ENCODE measurements at places on chromosomes 5 and 9.

- DNase-seq = no peak
Measured at GRCh38 chr5:169168280-169168679, 132.7 kb downstream of the SLIT3 start.

DNA sequence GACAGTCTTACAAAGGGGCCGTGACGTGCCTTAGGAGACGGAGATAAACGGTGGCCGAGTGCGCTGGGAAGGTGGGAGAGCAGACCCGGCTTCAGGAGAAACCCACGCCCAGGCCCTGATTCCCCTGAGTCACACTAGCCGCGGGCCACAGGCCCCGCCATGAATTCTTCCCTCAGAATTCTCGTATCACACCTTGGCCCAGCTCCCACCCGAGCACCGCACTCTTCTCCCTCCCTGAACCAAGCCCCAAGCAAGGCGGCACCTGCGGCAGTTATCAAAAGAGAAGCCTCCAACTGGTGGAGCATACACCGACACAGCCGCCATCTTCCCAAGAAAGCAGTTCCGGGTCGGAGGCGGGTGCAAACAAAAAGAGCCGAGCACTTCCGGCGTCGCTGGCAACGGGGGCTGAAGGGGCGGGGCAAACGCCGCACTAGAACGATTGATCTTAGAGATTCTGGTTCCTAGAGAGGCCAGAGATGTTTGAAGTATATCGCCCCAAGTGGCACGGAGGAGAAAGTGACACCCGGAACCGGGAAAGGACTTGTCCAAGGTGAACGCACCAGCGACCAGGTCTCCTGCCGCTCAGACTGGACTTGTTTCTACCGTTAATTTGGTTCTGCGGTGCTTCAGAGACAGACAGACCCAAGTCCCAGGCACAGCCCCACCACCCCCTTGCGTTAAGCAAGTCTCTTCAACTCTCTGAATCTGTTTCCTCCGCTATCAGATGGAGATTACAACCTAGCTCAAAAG is at the start of gene PSMB7:
TSS of gene PSMB7 (minus strand) at position 341 of the 750 bp plus-strand sequence. CDS start at position 324, 17 bp downstream.
- peak; percentile 87 for DNase-seq

DNA sequence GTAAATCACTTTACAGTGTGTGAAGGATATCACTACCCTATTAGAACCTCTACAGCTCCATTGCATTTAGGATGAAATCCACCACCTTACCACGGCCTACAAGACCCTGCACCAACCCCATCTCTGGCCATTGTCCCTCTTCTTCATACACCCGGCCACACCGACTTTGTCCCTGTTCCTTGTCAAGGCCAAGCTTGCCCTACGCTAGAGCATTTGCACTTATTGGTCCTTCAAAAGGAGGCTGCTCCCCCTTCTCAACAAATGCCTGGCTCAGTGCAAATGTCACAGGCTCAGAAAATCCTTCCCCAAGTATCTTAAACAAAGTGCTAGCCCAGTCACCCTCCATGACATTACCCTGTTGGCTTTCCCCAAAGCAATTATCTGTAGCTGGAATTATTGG is 4.1 kb upstream of the HRH2 start:
- no peak for DNase-seq

- DNase-seq = no peak
Measured at GRCh38 chr5:115457571-115457970, 87.0 kb downstream of the FEM1C start.

DNA sequence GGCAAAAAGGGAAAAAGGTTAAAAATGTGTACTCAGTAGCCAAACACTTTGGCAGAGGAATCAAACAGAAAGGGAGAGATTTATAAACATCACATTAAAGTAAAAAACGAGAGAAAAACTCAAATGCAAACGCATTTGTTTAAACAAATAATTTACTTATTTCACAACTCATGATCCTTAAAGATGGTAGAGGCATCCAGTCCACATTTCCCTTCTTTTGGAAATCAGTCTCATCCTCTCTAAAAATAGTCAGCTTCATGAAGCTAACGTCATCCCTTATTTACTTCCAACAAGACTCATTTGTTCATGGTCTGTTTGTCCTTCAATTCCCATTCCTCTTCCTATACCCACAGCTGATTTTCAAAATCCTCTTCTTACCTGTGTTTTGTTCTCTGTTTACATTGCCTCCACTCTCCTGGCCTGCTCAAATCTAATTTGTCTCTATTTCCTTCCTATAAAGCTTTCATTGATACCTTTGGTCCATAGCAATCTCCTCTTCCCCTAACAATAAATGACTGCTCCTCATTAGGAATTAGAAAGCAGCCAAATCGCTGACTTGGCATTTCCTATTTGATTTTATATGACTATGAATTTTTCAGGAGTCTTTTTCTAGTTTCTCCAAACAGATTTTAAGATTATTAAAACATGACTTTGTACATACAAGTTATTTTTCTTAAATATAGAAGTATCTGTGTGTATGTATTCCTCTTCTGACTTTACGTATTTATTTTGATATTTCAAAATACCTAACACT is 805.3 kb downstream of the TLE1 start:
- DNase-seq = no peak

GRCh38 chr9:134061688-134062371 is 6.0 kb downstream of the BRD3 start:
- DNase-seq = no peak

DNA sequence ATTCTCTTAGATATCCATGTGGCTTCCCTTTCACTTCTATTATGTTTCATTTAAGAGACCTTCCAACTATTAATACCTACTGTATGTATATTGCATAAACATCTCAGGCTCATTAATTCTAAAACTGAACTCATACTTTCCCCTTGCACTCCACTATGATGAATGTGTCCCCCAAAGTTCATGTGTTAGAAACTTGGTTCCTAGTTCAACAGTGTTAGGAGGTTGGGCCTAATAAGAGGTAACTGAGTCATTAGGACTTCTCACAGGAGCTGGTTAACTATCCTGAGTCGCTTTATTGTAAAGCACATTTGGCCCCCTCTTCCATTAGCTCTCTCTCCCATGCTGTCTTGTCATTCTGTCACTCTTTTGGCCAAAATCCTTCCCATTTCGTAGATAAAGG is 22.0 kb downstream of the ANKHD1 start:
- no peak for DNase-seq

DNA sequence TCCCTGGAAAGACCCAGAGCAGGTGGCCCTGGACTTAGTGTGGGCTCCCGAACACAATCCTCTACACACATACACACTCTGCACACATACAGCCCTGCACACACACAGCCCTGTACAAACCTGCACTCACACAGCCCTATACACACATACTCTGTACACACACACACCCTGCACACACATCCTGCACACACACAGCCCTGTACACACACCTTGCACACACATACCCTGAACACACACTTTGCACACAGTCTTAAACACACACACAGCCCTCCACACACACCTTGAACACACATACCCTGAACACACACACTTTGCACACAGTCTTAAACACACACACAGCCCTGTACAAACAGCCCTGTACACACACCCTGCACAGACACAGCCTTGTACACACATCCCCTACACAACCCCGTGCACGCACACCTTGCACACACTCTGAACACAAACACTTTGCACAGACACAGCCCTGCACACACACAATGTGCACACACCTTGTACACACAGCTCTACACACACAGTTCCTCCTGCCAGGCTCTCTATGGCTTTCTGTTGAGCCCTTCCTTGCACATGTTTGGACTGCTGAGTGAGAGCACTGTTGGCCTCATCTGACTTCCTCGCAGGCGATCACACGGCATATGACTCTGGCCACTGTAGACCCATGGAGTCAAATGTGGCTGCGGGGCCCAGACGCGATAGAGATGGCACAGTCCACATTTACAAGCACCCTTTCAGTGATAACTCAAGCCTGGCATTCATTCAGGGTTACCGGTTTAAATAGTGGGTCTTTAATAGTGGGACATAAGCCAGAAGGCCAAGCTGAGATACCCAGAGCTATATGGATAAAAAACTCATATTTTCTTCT is 245.7 kb upstream of the IRX1 start:
- no peak for DNase-seq

DNA sequence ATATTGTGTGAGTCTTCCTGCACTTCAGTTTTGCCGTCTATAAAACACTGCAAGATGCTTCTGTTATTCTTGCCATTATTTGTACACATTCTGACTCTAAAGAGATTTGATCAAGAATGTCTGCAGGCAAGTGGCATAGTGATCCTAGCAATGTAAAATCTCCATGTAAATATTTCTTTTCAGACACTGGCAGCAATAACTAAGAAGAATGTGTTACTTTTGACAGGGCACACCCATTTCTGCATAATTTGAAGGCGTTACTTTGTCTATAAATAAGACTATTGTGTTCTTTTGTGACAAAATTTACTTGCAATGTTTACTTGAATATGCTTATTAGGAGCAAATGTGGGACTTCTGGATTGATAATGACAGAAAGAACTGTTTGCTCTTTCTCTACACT is 20.1 kb downstream of the RANBP3L start:
- DNase-seq = no peak

GRCh38 chr5:54616031-54616430 is 98.5 kb downstream of the SNX18 start:
- peak; percentile 57 for DNase-seq

- no peak for DNase-seq
Measured at GRCh38 chr5:56012281-56012963, 17.7 kb upstream of the IL6ST start.

- DNase-seq = no peak
Measured at GRCh38 chr5:31496301-31496700, 35.6 kb downstream of the DROSHA start.

DNA sequence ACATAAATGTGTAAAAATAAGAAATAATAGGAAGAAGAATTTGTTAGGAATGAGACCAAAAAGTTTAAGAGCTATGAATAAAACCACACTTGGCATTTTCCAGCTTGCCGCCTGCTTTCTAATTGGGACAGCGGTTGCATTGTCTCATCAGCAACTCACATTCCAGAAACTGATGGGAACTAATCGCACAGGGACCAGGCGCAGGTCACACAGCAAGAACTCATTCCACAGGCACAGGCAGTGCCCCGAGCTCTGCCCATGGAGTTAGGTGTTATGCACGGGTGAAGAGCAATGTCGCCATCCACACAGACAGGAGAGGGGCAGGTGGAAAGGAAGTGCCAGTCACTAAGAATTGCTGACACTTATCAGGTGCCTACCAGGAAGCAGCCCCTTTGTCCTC is 279.9 kb downstream of the NSG2 start:
- no peak for DNase-seq

GRCh38 chr5:109830955-109831502 is 141.3 kb downstream of the MAN2A1 start:
- no peak for DNase-seq

GRCh38 chr5:181243564-181244343 is at the start of gene RACK1:
TSS of gene RACK1 (minus strand) at chr5:181243906. CDS start at chr5:181243800, 106 bp downstream.
- DNase-seq = peak; percentile 72

- no peak for DNase-seq
Measured at GRCh38 chr5:119269061-119269944, 86.5 kb upstream of the TNFAIP8 start.

DNA sequence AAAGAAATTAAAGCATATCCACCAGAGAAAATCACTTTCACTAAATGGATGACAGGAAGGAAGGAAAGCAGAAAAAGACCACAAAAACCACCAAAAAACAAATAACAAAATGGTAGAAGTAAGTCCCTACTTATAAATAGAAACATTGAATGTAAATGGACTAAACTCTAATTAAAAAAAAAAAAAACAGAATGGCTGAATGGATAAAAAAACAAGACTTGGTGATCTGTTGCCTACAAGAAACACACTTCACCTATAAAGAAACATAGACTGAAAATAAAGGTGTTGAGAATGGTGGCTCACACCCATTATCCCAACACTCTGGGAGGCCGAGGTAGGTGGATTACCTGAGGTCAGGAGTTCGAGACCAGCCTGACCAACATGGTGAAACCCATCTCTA is 122.9 kb downstream of the HMHB1 start:
- no peak for DNase-seq

- DNase-seq = no peak
Measured at GRCh38 chr9:134359493-134360179, 33.4 kb downstream of the RXRA start.

DNA sequence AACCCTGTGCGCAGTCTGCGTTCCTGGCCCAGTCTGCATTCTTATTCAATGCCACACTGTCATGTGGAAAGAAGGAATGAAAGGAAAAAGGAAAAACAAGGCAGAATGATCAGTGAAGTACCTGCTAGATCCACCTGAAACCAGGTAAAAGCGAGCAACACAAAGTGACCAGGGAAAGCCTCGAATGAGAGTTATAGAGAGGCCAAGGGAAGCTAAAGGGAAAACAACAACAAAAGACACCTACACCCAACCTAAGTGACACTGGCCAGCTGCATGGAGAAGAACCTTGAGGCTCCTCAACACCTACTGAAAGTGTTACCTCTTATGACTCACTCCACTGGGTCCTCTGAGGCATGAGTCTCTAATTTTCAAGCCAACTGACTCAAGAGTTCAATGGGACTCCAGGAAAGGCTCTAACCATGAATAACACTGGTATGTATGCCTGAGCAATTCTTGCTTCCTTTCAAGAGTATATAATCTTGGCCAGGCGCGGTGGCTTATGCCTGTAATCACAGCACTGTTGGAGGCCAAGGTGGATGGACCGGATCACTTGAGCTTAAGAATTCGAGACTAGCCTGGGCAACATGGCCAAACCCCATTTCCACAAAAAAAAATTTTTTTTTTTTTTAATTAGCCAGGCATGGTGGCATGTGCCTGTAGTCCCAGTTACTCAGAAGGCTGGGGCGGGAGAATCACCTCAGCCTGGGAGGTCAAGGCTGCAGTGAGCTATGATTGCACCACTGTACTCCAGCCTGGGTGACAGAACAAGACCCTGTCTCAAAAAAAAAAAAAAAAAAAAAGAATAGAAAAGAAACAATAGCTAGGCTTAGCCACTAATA is 29.0 kb downstream of the MTMR12 start:
- DNase-seq = no peak

- DNase-seq = no peak
Measured at GRCh38 chr5:170519549-170519948, 15.7 kb downstream of the KCNIP1 start.

DNA sequence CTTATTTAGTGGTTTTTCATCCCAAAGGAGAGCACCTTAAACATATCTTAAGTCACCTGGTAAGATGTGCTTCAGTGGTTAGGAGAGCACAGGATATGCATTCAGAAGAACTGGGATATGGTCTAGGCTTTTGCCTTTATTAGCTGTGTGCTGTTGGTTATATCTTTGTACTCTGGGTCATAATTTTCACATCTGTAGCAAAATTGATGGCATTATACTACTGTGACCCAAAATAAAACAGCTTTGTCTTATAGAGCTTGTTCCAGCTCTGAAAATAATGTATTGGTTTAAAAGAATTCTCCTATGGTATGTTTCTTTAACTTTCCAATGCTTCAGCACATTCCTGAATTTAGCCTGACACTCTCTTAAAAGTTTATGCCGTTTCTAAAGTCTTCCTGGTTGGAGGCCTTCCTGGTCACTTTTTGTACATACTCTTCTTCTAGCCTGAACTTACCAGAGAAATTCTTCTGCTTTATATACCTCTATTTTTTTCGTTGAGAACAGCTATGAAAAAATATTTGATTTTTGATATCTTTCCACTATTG is 337.1 kb upstream of the MPDZ start:
- no peak for DNase-seq

GRCh38 chr9:34983209-34983608 is 6.3 kb upstream of the DNAJB5 start:
- DNase-seq = no peak

Measured in GM04504 (cell line).